ENCODE measurements at places on chromosomes 2 and 18.

DNA sequence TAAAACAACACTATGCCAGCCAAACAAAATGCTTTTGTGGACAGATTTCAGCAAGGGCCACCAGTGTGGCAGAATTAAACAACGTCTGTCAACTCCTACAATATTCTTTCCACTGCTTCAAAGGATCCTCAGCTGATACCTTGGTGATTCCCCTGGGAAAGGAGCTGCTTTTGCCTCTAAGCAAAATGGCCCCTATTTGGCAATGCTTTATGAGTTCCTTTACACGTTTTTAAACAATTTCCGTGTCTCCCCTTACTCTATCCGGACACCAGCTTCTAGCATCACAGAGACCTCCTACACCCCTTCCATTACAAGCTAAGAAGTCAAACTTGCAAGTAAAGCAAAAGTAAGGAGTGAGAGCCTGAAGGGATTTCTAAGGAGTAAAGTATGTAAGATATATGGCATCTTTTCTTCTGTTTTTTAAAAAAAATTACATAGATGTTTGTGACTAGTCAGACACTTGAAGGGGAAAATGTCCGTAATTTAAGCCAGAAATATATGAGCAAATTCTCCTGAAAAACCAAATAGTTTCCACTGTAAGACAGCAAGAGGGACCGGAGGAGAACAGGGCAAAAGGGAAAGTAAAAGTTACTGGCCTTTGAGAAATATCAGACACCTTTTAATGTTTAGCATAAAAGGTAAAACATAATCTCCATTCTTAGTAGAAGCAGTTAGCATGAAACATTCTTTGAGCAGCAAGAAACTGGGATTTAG, 1.9 kb downstream of the SOS1 start:
- no peak for DNase-seq

- DNase-seq: no peak
Measured at GRCh38 chr2:31889044-31889443, 121.8 kb downstream of the MEMO1 start.

GRCh38 chr2:134410831-134411231, 157.0 kb downstream of the MGAT5 start:
- peak; percentile 14 for DNase-seq

- DNase-seq: no peak
Measured at GRCh38 chr2:157236404-157236803, 21.1 kb upstream of the GALNT5 start.

DNA sequence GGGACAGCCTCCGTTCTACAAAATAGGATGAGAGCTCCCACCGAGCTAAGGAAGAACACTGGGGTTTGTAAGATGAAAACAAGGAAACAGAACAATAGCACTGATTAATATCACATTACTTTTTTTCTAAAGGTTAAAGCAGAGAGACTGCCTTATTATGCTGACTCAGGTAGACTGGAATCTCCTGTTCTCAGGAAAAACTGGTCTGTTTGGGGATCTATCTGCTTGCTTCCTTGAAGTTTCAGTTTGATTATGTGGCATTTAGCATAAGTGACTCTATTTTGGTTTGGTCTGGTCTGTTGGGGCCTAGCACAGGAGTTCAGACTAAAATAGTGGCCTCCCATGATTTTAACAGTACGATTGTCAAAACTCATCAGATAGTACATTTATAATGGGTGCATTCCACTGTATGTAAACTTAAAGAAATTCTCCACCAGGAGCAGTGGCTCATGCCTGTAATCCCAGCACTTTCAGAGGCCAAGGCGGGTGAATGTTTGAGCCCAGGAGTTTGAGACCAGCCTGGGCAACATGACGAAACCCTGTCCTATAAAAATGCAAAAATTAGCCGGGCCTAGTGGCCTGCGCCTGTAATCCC, 64.1 kb upstream of the NDUFV2 start:
- no peak for DNase-seq

DNA sequence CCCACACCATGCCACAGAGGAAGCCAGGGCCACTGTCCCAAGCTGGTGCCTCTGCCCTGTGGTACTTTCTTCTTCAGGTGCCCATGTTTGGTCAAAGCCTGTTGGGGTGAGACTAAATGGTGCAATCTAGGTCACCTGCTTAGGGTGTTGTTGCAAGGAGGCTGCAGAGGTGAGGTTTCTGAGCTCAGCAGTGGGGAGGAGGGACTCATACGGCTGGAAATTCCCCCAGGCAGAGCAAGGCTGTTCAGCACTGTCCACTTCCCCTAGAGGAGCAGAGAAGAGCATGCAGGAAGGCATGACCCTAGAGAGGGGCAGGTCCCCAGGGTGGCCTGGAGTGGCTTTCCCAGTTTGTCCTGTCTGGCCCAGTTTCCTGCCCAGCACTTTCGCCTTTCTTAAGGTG, 211.0 kb downstream of the HAUS1 start:
- DNase-seq: no peak

DNA sequence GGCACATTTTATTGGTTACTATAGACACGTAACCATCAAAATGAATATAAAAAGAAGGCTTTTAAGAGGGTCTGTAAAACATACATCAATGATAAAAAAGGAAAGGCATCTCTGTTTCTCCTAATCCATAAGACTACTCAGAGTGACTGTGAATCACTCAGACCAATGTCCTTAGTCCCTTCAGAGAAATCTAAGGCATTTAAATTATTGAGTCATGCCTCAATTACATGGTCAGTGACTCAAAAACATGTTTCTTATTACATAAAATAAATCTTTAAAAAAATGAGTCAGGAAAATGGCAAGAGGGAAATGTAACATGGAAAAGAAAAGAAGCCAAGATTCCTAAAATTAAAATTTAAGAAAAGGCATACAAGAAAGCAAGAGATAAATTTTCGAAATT, 146.6 kb downstream of the ERBB4 start:
- no peak for DNase-seq

DNA sequence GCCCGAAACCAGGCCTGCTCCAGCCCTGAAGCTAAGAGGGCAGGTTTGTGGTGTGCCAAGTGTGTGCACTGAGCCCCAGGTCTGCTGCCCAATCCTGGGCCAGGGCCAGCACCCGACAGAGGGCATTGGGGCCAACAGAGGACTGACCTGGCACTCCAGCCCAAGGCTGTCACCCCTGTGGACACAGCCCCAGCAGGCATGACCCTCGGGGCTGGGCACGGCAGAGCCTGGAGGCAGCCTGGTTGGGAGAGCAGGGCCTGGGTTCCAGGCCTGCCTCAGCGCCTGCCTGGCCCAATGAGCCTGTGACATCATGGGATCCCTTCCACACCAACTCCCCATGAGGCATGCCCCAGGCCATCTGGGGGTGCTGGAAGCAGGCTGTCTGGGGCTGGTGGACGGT, 10.8 kb upstream of the SNED1 start:
- no peak for DNase-seq

DNA sequence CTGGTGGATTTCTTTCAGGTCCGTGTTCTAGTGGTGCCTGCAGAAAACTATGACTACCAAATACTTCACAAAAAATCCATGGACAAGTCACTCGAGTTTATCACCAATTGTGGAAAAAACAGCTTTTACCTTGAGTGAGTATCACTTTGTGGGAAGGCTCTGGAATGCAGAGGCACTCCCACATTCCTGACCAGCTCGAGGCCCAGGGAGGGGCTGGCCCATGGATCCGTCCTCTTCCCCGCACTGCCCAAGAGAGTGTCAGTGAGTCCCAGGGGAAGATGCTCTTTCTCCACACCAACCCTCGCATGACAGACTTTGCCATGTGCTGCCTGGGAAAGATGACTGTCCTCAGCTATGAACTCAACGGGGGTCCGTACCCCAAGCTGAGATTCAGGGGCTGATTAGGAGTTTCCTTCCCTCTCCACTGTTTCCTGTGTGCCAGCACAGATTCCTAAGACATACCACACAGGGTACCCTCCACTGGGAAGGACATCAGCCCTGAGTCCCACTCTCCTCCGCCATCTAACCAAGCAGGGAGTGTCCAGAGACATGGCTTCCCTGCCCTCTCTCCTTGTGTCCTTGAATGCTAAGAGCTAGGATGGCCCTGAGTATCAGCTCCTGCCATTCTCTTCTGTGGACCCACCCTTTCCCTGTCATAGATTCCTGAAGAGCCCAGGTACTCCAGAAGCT, 155.9 kb downstream of the LAMA3 start:
- DNase-seq: no peak

DNA sequence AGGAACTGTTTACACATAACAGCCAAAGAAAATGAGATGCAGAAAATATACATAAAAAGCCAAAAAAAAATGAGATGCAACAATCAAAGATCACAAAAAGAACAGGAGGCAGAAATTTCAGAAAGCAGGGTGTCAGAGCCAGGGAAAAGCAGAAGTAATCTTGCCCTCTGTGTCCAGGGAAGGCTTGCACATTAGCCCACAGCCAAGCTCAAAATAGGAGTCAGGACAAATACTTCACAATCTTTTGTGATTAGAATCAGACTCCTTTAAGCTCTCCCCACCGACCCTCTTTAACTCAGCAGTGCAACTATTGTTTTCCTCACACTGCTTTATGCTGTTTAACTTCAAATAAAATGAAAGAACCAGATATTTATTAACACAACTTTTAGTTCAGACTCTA, 34.6 kb downstream of the IAH1 start:
- DNase-seq: no peak

- DNase-seq: no peak
Measured at GRCh38 chr18:77007251-77007650, 125.3 kb downstream of the MBP start.

- no peak for DNase-seq
Measured at GRCh38 chr18:10826400-10826799, 300.6 kb downstream of the NAPG start.

Data from hippocampal formation (tissue), 2 donors.